ENCODE measurements at places on chromosomes 12 and 14. TPM values are rescaled to one million over a fixed set of nuclear protein-coding genes. Genes with fewer than 3 reads are reported as not detected.

GRCh38 chr14:33963892-33964291 lies 13.0 kb upstream of the EGLN3 start:
- DNase-seq, result peak; percentile 38

DNA sequence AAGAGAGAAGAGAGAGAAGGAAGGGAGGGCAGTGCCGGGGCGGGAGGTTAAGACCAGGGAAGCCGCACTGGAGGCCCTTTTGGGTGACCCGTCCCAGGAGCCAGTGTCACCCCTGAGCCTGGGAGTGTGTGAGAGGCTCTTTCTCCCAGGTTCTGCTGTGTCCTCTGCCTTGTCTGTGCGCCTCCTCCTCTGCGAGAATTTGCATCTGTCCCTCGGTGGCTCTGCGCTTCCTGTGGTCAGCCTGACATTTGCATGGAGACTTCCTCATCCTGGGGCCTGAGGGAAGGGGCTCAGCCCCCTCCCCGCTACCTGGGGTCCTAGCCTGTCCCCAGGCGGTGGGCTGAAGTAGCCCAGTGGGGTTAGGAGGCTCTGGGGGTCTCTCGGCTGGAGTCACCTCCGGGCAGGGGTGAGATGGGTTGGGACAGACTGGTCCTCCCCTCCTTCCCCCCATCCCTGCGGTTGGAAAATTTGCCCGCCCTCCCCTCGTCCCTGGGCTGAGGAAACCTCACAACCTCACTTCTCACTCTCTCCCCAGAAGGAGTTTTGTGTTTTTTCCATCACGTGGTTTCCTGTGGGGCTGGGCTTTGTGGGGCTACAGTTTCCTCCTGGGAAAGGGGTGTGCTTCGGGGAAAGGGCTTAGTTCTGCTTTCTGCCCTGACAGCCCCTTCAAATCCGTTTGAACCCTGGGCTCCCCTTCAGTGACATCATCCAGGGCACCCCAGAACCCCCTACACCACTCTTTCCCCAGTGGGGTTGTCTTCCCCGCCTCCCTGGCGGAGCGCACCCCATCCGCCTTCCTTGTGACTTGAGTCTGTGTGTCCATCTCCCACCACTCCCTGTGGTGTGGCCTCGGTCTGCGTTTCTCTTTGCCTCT lies 2.5 kb downstream of the PTPN6 start:
- no peak for DNase-seq

HSPA2 gene
- total RNA-seq, result 160 TPM

- DNase-seq, result no peak
Observed at GRCh38 chr14:74985028-74985310, 17.8 kb upstream of the EIF2B2 start.

GRCh38 chr12:92551853-92552397 lies 150.9 kb upstream of the PLEKHG7 start:
- no peak for DNase-seq
